Activated CD4-positive, CD25-positive, alpha-beta regulatory T cell (primary cell): ENCODE measurements at places on chromosomes 7 and 10.

DNA sequence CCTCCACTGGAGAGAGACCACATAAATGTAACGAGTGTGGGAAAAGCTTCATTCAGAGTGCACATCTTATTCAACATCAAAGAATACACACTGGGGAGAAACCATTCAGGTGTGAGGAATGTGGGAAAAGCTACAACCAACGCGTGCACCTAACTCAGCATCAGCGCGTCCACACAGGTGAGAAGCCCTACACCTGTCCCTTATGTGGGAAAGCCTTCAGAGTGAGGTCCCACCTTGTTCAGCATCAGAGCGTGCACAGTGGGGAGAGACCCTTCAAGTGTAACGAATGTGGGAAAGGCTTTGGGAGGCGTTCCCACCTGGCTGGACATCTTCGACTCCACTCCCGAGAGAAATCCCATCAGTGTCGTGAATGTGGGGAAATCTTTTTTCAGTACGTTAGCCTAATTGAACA is 20.6 kb downstream of the FAM200A start:
- no peak for DNase-seq

GRCh38 chr10:85618841-85619240 is 747.8 kb downstream of the GRID1 start:
- DNase-seq, result no peak

GRCh38 chr7:44322631-44323363 is 2.6 kb downstream of the CAMK2B start:
- DNase-seq, result no peak

DNA sequence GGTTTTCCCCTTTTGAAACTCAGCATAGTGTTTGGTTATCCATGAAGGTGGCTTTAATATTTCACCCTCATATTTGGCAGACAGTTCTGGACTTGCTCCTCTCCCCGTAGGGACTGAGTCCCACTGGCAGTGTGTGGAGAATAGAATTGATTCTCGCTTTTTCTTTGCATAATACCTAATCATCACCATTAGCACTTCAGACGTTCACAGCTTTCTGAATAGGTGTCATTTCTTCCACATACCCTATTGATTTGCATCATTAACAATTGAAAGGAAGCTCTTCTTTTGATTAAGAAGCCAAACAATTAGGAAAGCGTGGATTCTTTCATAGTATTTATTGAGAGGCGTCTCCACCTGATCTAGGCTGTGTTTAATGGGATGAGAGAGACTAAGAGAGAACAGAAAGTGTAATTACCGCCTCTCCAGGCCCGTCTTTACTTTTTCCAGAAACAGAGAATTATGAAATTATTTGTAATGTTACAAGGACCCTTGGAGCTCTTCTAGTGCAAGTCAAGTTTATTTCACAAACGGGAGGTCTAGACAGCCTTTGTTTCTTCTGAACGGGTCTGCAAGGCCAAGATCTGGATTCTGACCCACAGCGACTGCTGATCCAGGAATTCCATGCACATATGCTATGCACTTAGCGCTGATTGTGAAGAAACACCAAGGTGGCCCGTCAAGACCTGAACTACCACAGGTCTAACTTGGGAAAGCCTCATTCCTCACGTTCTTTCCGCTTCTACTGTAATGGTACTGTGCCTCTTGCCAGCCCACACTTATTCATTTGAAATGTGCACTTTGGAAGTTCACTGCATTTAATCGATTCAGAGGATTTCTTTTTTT is 249.9 kb upstream of the C7orf33 start:
- no peak for DNase-seq

DNA sequence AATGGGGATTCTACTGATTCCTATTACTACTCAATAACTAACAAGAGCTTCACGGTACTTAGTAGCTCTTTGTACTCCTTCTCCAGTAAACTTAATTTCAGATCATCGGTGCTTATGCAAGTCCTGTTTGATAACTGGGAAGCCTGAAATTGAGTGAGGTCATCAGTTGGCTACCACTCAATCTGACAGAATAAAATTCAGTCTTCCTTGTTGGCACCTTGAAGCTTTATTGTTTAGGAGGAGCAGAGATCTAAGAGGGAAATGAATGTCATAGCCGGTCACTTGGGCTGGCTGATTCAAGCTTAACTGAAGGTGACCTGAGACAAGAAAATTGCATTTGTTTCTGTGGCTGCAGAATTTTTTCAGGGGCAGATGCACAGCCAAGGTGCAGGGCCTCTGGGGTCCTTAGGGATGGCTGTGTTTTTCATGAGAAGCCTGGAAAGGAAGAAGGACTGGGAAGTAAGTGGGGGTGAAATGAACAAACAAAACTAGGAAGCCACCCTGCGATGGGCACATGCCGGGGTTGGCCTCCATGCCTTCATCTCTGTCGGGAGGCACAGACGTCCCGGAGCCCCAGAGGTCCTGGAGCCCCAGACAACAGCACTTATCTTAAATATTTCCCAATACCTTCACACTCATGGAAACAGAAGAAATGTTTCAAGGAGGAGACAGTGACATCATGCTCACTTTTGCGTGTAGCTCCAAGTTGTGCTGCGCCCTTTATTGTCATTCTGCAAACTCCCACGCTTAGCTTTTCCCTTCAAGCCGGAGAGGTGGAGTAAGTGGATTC is 85.0 kb upstream of the KIF5B start:
- DNase-seq, result no peak

DNA sequence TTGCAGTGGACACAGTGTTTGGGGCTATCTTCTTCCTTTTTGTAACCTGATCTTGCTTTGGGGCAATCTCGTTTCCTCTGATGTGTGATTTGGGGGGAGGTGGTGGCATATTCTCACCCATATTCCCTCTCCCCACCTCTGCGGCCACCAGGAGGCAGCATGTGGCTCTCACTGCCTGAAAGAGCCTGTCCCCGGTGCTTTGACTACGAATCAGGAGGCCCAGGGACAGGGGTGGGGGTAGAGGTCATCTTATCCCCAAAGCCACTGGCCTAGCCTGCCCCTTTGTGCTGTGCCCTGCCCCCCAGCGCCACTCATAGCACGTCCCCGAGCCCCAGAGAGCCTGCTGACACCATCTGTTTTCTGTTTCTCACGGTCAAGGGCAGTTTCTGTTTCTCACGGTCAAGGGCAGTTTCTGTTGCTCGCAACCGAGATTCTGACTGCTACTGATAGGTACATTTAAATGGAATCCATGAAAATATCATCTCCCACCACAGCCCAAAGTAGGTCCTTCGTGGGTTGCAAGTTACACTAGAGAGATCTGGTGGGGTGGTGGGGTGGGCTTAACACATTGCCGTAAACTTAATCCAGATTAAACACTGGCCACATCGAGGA is 28.2 kb downstream of the PHYH start:
- peak; percentile 15 for DNase-seq

GRCh38 chr10:22821501-22821900 is 106.4 kb upstream of the ARMC3 start:
- no peak for DNase-seq

GRCh38 chr7:45983720-45984255 is 62.7 kb upstream of the IGFBP3 start:
- DNase-seq, result no peak

DNA sequence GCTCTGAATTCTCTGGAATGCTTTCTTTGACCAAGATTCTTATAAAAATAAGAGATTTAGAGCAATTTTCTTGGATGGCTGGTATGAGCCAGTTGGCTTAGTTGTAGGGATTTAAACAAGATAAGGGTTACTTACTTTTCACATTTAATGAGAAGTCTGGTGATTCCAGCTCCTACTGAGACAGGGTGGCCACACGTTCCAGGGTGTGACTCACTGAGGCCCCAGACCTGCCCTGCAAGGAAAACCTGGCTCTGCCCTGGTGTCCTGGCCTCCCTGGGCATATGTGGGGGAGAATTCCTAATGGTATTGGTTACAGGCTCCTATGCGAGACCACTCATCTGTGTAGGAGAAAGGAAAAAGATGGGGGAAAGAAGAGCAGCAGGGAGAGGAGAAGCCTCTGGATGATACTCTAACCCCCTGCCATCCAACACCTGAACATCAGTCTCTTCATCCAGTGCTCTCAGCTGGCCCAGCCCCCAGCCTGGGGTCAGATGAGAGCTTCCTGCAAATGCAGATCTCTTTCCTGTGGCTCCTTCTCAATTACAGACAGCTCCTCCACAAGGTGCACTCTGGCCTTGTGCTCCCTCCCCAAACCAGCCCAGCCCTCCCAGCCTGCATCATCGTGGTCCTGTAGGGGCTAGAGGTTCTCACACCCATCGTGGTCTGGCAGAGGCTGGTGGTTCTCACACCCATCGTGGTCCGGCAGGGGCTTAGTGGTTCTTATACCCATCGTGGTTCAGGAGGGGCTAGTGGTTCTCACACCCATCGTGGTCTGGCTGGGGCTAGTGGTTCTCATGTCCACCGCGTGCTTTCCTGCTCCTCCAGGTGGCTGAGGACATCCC is 139.9 kb downstream of the EGFR start:
- DNase-seq, result no peak

- no peak for DNase-seq
These were observed 65.4 kb downstream of the CDK14 start for GRCh38 chr7:90661290-90662151.

- no peak for DNase-seq
These were observed 15.9 kb downstream of the CUL2 start for GRCh38 chr10:35074266-35074665.

GRCh38 chr7:24366876-24367275 is 82.9 kb downstream of the NPY start:
- no peak for DNase-seq

DNA sequence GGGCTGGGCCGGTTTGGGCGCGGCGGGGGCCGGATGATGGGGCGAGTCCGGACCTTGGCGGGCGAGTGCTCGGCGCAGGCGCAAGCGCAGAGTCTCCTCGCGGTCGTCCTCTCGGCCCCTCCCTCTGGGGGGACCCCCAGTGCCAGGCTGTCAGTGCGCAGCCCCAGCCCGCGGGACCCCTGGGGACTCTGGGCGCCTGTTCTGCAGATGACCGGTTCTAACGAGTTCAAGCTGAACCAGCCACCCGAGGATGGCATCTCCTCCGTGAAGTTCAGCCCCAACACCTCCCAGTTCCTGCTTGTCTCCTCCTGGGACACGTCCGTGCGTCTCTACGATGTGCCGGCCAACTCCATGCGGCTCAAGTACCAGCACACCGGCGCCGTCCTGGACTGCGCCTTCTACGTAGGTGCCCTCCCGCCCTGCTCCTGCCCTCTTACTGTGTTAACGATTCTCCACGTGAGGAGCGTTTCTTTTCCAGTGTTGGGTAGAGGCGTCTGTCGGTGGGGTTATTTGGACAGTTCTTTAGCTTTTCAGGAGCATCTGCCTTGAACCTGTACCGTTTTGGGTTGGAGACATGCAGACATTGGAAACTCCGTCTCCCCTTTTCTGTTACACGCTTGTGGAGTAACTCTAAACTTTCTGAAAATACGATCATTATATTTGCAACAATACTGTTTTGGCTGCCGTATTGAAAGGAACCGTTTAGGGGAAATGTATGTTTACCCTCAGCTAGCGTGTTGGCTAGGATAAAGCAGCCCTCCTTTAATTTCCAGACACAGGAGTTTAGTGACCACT is 706 bp downstream of the BUB3 start:
- DNase-seq, result no peak

GRCh38 chr7:150461520-150461919 is 11.1 kb downstream of the GIMAP8 start:
- no peak for DNase-seq

GRCh38 chr7:1924258-1924817 is 254.3 kb downstream of the ELFN1 start:
- no peak for DNase-seq

DNA sequence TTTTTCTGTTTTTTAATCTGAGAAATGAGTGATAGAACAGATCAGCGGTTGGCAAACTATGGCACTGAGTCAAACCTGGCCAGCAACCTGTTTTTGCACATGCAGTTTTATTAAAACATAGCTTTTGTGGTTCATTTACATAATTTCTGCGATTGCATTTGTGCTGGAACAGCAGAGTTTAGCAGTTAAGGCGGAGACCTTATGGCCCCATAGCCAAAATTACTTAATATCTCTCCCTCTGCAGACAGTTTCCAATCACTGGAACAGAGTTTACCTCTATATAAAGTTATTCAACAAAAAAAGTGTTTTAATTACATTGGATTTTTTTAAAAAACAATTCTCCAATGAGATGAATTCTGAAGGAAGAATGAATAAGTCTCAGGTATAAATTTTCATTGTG is 212.1 kb downstream of the DGKB start:
- DNase-seq, result no peak

GRCh38 chr7:156158693-156159092 is 346.4 kb upstream of the SHH start:
- no peak for DNase-seq

GRCh38 chr10:50312464-50313437 is 61.4 kb upstream of the ASAH2 start:
- no peak for DNase-seq

GRCh38 chr7:84105586-84105985 is 89.0 kb downstream of the SEMA3A start:
- DNase-seq, result no peak

DNA sequence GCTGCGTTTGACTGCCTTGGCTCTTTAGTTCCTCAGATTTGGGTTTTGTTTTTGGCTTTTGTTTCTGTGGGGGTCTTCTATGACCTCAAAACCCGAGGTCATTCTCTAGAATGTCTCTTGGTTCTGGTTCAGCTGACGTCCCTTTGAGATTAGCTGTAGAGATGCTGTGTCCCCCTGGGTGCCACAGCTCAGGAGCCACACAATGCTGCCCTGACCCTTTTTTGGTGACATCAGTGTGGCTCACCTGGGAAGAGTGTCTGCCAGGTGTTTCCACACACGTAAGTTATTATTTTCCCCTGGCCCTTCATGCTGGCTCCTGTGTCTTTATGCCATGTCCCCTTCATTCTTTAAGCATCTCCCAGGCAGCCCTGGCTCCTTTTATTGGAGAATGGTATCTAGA is 89.8 kb upstream of the DDC start:
- no peak for DNase-seq
